Mammary epithelial cell (primary cell): ENCODE measurements at places on chromosomes 13 and 19. TPM values are rescaled to one million over a fixed set of nuclear protein-coding genes. Genes with fewer than 3 reads are reported as not detected.
A peak's percentile ranks its signal among the peaks of the same experiment; 100 is the strongest.

The ZNF154 gene
- total RNA-seq, result 0.21 and 0.42 TPM in 2 replicates

DNA sequence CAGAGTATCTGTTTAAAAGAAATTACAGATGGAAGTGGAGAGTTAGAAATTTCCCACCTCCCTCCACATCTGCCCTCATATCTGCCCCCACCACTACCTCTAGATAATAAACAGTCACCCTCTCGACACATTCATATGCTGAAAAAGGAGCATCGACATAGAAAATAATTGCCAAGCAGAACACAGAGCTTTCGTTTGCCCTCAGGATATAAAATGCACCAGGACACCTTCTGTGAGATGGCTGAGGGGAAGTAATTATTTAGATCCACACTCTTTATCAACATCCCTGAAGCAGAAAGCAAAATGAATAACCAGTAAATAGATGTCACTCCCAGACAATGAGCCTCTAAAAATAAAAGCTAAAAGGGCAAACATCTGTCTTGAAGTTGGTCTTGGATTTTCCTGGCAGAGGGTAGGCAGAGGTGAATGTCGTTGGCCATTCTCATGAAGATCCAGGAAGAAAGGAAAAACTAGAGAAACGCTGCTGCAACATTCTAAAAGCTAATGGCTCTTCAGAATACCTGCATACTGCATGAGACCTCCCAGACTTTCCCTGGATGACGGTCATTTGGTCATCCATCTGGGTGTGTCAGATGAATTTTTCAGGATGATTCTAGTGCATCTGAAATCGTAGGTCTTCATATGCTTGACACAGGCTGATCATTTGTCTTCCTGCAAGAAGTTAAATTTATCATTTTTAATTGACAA lies 527.5 kb downstream of the RFC3 start:
- no peak for DNase-seq

- peak; percentile 68 for DNase-seq
These were observed 204.0 kb upstream of the TSHZ3 start for GRCh38 chr19:31553112-31553845.

- DNase-seq, result no peak
These were observed 4.4 kb downstream of the PPP1R37 start for GRCh38 chr19:45097450-45097775.

GRCh38 chr13:93744886-93745285 lies 518.3 kb downstream of the GPC6 start:
- no peak for DNase-seq

GRCh38 chr13:61725806-61726205 lies 310.2 kb upstream of the PCDH20 start:
- DNase-seq, result no peak

DNA sequence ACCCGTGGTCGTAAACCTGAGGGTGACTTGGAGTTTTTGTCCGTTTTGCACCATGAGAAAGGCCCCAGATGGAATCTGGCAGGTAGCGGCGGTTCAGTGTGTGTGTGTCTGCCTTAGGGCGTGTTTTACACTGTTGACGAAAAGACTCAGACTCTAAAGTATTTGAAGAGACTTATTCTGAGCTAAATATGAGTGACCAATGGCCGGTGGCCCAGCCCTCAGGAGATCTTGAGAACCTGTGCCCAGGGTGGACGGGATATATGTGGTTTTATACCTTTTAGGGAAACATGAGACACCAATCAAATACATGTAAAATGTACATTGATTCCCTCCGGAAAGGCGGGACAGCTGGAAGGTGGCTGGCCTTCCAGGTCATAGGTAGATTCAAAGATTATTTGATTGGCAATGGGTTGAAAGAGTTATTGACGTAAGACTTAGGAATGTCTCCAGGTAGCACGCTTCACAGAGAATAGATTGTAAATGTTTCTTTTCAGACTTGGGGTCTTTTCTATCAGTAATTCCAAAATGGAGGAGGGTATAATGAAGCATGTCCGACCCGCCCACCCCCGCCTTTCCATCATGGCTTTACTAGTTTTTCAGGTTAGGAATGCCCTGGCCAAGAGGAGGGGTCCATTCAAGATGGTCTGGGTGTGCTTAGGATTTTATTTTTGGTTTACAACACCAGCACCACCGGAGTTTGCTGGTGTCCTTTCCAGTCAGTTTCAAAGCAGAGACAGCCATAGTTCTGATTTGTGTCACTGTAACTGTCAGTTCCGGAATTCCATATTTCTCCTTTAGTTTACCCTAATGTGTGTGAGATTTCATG lies 1.0 kb upstream of the ZNF529 start:
- DNase-seq, result peak; percentile 47

DNA sequence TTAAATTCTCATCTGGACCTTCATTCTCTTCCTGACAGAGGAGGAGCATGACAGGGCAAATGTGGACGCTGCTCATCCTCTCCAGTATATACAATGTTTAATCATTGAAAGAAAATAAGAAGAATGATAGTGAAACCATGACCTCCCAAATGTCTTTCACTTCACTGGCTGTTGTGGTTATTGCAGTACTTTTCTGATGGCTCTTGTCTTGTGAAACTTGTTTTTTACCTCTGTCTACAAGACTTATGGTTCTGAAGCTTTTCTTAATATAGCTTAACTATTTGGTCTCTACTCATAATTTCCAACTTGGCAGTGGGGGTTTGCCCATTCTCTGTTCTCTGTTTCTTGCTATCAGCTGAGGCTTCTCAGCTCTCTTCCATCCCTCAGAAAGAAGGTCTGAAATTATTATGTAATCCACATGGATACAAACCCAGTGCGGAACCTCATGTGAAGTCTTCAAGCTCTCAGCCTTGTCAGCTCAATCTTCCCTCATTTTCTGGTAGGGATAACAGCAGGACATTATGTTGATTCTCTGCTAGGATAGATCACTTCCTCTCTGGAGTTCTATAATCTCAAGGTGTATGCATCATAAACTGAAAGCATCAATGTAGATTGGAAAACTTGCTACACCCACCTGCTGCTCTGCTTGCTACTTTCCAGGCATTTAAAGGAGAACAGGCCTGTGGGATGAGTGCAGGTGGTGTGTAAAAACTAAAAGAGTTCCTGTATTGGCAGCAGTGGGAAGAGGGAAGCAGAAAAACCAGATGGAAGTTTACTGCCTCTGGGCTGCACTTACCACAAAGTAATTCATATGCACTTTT lies 250.3 kb upstream of the HTR2A start:
- no peak for DNase-seq

DNA sequence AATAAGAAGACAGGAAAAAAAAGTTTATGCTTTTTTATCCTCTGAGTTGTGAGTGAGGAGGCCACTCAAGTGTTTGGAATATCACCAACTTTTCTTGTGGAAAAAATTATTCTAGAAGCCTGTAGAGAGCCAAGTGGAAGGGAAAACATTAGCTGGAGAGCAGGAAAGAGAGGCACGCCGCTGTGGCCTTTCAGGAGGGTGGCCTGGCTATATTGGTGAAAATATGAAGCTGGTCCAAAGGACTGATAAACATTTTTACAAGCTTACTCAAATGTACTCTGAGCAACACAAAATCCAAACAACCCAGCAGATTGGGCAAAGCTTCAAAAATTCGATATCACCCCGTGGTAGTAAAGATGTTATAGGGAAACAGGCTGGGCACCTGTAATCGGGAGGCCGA lies 2.3 kb upstream of the EIF3G start:
- no peak for DNase-seq
